ENCODE measurements at places on chromosomes 1 and 21.

DNA sequence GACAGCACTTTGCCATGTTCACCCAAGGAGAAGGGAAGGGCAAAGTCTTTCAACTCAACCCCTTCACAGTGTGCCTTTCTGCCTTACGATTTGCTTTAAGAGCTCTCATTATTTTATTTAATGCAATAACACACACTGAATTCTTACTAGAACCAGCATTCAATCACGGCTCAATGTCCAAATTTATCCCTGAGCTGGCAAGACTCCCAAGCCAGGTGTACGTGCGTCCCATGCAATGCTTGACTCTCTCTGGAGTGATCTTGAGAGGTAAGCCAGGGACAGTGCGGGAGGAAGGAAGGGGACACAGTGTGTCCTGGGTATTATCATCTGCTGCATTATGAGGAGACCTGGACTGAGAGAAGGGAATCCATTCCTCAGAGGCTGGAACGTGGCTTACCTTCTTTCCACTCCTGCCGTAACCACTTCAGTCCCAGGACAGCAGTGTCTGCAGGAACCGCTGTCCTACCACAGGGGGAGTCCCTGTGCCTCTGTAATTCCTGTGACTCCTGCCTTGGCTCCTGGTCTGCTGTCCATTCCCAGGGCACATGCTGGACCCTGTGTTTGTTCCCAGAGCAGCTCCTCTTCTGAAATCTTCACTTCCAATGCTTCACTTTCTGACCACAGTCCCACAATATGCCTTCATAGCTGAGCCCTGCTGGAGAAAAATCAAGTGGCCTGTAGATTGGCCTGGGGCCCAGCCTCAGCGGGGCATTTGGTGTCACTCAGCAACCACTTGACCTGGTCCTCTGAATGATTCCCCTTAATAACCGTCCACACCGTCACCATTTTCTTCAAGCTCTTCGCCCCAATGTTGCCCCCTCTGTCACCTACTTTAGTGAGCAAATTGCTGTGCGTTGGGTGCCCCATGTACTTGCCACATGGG is 28.6 kb upstream of the STUM start:
- no peak for DNase-seq

GRCh38 chr1:180530501-180530900 is 28.1 kb upstream of the ACBD6 start:
- DNase-seq, result no peak

DNA sequence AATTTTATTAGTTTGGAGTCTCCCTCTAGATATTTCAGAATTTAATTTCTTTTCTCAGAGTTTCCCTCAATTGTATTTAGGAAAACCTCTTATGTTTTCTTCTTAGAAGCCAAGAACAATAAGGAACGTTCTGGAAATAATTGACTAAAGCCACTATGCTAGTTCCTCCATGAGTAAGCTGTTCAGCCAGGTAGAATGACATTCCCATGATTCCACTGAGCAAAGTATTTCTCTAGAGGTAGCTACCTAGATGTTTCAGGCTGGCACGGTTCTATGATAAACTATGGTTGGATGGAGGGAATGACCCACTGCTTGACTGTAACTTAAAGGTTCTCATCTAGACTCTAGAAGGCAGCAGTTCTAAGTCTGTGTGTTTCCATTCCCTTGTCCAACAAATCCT is 62.4 kb downstream of the CLDN17 start:
- DNase-seq, result no peak

DNA sequence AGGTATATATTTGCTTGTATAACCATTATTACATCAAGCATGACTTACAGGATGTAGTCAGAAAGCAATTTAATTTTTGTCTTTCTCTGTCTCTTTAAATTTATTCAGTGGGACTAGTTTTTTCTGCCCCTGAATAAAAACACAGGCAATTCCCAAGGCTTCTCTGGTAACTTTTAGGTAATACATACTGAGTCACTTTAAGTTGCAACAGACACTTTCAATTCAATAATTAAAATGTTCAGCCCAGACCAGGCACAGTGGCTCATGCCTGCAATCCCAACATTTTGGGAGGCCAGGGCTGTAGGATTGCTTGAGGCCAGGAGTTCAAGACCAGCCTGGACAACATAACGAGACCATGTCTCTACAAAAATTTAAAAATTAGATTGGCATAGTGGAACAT is 12.3 kb downstream of the SLC44A3 start:
- DNase-seq, result no peak

DNA sequence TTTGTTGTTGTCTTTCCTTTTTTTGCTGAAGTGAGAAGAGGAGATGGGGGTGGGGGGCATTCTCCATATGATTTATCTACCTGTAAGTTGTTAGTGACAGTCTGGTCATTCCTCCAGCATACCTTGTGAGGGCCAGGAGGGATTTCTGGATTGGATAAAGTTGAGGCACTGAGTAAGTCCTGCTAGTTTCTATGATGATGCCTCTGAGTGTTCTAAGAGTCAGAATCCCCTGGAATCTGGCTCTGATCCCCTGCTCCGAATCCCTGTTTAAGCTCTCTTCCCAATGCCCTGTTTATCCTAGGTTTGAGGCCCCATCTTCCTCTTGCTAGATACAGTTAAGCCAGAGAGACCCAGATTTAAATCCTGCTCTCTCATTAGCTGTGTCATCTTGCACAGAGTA is 83.2 kb upstream of the HOOK1 start:
- DNase-seq, result no peak

GRCh38 chr1:201317551-201317950 is 34.2 kb downstream of the PKP1 start:
- DNase-seq, result no peak

GRCh38 chr21:37259426-37259825 is 7.7 kb downstream of the VPS26C start:
- no peak for DNase-seq

- no peak for DNase-seq
Observed at GRCh38 chr1:97144527-97144926, 422.9 kb downstream of the PTBP2 start.

DNA sequence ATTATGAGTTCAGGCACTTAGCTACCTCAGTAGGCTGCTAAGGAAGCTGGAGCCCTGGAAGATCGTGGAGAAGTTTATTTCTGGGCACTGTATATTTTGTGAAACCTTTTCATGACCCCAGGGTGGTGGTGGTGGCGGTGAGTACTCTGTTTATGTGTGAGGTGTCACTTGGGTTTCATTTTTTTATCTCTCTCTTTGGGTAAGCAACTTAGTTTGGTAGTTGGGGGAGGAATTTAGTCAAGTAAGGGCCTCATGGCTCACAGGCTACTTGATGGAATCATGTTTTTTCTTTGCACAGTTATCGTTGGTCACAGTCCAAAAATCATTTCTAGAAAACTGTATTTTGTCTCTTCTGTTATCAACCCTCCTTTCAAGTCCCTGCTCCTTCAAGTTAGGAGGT is 33.9 kb downstream of the C1orf141 start:
- no peak for DNase-seq

DNA sequence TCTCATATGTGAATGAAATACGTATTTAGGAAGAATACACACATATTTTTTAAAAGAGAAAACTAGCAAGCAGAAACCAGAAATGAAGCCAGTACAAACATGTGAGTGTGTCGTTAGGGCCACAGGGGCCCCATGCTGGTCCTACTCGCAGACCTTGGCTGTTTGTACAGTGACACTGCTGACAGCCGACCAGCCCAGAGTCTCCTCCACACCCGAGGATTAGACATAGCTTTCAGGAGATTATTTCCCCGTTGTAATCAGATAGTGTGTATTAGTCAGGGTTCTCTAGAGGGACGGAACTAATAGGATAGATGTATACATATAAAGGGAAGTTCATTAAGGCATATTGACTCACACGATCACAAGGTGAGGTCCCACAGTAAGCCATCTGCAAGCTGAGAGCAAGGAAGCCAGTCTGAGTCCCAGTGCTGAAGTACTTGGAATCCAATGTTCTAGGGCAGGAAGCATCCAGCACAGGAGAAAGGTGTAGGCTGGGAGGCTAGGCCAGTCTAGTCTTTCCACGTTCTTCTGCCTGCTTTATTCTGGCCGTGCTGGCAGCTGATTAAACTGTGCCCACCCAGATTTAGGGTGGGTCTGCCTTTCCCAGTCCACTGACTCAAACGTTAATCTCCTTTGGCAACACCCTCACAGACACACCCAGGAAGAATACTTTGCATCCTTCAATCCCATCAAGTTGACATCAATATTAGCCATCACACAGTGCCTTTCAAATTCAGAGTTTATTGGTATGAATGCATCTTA is 51.2 kb downstream of the DIP2A start:
- no peak for DNase-seq

GRCh38 chr1:110875216-110875731 is 2.3 kb downstream of the CD53 start:
- DNase-seq, result no peak

GRCh38 chr1:151443846-151444782 is 15.2 kb downstream of the POGZ start:
- peak; percentile 78 for DNase-seq

DNA sequence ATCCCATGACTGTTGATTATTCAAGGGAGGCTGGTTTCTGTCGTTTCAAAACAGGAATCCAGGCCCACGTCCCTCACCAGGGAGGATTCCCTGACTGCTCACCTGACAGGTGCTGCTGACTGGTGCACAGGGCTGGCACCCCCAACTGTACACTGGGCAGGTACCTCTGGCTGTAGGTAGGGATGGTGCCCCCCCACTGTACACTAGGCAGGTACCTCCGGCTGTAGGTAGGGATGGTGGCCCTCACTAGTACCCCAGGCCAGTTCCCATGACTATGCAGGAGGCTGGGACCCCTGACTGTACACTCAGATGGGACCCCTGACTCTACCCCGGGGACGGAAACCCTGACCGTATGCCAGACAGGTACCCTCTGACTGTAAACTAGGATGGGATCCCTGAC is 33.6 kb upstream of the PDE9A start:
- no peak for DNase-seq

DNA sequence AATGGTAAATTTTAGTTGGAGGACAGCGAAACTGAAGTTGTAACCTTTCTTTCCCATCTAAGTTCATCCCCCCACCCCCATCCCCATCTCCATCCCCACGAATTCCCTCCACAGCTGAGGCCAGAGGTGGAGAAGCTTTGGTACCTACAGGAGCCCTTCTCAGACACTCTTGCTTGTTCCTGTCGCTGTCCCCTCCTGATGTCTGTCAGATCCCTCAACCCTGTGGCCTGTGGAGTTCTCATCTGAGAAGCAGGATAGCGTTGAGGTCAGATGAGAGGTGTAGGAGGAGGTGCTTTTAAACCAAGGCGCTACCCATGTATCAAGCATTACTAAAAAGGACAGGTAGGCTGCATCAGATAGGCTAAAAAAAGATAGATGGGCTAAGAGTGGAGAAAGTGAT is 769 bp downstream of the NTPCR start:
- DNase-seq, result peak; percentile 36

DNA sequence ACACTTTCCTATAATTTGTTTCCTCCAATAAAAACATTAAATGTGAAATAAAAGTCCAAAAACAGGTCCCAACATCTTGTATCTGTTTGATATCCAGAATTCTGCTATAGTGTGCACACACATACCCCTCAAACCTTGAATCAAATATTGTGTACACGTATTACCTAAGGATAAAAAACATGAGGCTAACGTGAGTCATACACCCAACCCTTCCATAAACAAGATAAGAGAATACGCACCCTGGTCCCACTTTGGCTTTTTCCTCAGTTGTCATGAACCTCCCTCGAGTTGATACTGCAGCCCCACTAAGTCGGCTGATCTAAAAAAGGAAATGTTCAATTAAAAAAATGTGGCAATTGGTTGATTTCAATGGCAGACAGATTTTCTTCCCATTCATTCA is 5.2 kb downstream of the KHDC4 start:
- no peak for DNase-seq

GRCh38 chr1:111552587-111552986 is 49.2 kb upstream of the ADORA3 start:
- DNase-seq, result no peak

GRCh38 chr21:33985117-33986050 is 69.8 kb upstream of the ATP5PO start:
- no peak for DNase-seq

DNA sequence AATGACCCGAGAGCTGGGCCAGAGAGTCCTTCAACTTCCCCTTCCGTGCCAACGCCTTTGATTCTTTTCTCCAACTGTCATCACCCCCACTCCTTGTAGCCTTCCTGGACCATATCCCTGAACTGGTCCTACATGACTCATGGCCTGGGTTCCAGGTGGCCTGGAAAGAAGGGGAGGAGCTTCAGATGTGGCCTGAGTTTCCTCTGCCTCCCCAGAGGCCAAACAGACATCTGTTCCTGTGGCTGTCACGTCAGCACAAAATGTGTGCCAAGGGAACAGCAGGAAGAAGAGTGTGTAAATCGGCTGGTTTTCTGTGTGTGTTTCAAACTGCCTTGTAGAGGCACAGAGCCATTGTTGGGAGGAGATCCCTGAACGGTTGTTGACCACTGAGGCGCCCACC is 24.9 kb upstream of the KIRREL1 start:
- no peak for DNase-seq

GRCh38 chr1:187067160-187067559 is 238.4 kb downstream of the PLA2G4A start:
- no peak for DNase-seq

GRCh38 chr1:212186427-212187207 is 98.6 kb upstream of the PPP2R5A start:
- peak; percentile 70 for DNase-seq

- DNase-seq, result no peak
Observed at GRCh38 chr21:42041711-42042110, 29.4 kb upstream of the UMODL1 start.

- no peak for DNase-seq
Observed at GRCh38 chr1:66767626-66768025, 15.4 kb downstream of the DYNLT5 start.

- no peak for DNase-seq
Observed at GRCh38 chr1:15583016-15583706, 1.7 kb downstream of the AGMAT start.
